Ascending aorta (tissue), 2 donors: ENCODE measurements at places on chromosomes 12 and 14.

DNA sequence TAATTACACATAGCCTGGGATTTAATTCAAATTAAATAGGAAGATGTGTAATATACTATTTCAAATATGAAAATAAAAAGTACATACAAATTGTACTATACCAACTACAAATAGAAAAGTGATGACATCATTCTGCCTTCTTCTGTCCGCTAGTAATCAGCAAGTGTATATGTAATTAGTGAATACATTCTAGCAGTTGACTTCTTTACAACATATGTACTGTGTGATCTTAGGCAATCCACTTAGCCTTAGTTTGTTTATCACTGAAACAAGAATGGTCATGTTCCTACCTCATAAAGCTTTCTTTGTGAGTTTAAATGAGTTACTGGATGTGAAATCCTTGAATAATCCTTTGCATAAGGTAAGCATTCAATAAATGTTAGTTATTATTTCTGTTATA, 7.8 kb upstream of the LUM start:
- no peak for DNase-seq

DNA sequence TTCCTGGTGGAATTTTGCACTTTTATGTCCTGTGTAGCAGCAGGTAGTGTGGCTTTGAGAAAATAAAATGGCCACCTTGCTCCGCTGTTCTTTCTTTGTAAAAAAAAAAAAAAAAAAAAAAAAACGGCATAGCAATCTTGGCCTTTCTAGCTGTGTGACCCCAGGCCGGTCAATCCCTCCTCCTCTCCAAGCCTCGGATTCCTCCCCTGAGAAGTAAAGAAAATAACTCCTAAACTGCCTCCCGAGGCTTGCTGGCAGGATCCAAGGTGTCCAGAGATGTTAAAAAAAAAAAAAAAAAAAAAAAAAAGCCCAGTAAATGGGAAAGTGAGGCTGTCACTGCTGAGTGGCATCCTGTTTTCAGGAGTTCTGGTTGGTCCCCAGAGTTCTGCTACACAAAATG, 23.9 kb upstream of the MAP1LC3B2 start:
- no peak for DNase-seq

DNA sequence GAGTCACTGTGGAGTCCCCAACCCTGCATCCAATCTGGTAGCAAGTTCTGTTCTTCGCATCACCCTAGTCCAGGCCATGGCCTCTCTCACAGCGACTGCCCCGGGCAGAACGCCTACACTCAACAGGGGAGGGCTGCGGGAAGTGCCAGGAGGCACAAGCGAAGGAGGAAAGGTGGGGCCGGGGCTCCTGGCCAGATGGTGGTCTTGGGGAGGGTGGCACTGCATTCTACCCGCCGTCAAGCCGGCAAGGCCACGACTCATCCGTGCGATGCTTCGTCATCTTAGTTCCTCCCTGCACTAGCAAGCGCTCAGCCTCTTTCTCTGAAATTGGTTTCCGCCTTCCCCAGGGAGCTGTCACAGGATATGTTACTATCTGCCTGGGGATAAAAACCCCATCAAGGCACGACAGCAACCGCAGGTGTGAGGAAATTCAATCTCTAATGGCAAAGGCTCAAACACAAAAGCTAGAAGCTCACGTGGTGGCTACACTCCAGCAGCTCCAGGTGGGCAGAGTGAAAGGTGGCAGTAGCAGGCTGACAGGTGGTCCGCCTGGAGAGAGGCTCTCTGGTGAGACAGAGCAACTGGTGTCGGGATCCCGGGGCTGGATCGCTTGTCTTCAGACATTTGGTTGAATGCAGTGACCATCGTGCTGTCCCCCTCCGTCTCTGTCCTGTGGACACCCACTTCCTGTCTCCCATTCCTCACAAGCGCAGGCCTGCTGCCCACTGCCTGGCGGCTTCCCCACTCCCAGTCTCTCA, 34.1 kb downstream of the ACADS start:
- DNase-seq = no peak

GRCh38 chr12:76533331-76533730, 26.2 kb downstream of the OSBPL8 start:
- DNase-seq = no peak

GRCh38 chr14:68413509-68413908, 379.4 kb downstream of the ZFP36L1 start:
- DNase-seq = no peak

- no peak for DNase-seq
These were observed at the start of gene RHOF for GRCh38 chr12:121793440-121793837. TSS of gene RHOF (minus strand) at chr12:121793688. CDS start at chr12:121793633, 55 bp downstream.

GRCh38 chr12:132400011-132400641, 70.7 kb upstream of the GALNT9 start:
- no peak for DNase-seq

DNA sequence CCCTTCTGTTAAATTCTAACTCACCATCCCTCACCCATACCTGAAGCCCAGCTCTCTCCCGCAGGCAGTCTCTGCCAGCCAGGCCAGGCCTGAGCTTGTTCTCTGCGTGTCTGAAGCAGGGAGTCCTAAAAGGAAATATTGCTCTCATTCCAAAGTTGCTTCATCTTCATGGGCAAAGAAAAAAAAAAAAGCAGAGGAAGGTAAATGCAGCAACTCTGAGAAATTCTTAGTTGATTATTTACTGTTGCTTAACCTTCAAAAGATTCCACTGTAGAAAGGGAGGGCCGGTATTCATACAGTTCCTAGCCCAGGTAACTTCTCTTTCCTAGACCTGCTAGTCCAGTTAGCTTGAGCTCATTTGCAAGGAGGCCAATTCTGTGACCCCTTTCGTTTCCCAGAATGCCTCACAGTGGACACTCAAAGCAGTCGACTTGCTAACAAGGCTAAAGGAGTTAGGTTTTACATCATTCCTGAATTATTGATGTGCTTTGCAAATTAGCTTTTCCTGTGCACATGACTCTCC, 193.5 kb upstream of the EEA1 start:
- DNase-seq = no peak

- DNase-seq = no peak
These were observed 36.6 kb downstream of the SFSWAP start for GRCh38 chr12:131747276-131748177.

GRCh38 chr14:83714151-83714550, 1815.8 kb upstream of the FLRT2 start:
- DNase-seq = no peak

GRCh38 chr14:65345266-65345665, 67.3 kb upstream of the FUT8 start:
- DNase-seq = no peak

GRCh38 chr12:76980196-76980595, 85.2 kb downstream of the E2F7 start:
- no peak for DNase-seq

DNA sequence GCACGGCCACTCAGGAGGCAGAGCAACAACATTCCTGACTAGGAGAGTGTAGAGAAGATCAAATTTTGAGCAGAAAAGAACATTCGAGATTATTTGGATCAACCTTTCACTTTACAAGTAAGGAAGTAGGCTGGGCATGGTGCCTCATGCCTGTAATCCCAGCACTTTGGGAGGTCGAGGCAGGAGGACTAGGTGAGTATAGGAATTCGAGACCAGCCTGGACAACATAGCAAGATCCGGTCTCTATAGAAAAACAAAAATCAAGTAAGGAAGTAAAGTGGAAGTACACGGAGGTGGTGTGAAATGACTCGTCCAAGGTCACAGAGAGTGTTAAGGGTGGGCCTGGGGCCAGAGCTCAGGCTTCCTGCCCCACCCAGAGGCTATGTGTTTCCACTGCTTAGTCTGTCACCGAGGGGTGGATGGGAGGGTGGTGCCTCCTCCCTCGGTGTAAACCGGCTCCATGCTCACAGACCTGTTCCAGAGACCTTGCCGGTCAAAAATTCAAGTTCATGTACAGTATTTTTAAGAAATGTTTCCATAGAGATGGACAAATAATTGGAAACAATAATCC, 51.9 kb downstream of the MAP1LC3B2 start:
- DNase-seq = no peak

- DNase-seq = no peak
These were observed 823 bp downstream of the RNF10 start for GRCh38 chr12:120534703-120535655.

DNA sequence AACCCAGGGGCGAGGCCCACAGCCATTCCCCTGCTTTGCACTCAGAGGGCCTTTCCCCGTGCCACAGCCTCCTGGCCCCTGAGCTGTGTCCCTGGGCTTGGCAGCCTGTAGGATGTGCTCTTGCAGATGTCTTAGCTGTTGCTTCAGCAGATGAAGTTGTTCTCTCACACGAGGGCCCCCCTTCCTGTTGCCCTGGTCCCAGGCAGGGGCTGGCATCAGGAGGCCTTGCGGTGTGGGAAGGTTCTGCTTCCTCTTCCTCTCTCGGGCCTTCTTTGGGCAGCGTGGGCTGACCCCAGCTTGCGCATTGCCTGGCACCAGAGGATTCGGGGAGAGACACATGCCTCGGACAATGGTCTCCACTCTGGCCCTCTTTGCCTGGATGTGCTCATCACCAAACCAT, 12.7 kb downstream of the PROX2 start:
- no peak for DNase-seq

- DNase-seq = no peak
These were observed 1.3 kb downstream of the AK7 start for GRCh38 chr14:96393071-96393691.

GRCh38 chr14:39621678-39622077, 189.4 kb upstream of the FBXO33 start:
- no peak for DNase-seq

DNA sequence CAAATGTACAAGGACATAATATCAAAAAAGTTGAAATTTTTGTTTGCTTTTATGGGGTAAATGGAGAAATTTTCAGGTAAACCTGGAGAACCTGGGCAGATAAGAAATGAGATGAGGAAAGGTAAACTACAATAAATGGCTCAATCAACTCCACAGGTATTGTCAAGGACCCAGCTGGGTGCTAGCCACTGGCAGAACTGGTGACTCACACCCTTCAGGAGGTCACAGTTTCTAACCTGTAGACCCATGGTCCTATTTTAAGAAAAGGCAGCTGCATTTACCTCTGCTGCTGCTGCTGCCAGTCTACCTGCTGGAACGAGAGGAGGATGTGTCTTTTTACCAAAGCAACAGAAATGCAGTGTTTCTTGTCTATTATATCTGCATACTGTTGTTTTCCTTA, 226.6 kb downstream of the ALG10B start:
- no peak for DNase-seq

GRCh38 chr12:26158078-26158764, 33.4 kb upstream of the BHLHE41 start:
- no peak for DNase-seq

- no peak for DNase-seq
These were observed 51.9 kb downstream of the TESPA1 start for GRCh38 chr12:54932691-54933090.

- no peak for DNase-seq
These were observed 164.3 kb upstream of the TMPO start for GRCh38 chr12:98351089-98351488.

DNA sequence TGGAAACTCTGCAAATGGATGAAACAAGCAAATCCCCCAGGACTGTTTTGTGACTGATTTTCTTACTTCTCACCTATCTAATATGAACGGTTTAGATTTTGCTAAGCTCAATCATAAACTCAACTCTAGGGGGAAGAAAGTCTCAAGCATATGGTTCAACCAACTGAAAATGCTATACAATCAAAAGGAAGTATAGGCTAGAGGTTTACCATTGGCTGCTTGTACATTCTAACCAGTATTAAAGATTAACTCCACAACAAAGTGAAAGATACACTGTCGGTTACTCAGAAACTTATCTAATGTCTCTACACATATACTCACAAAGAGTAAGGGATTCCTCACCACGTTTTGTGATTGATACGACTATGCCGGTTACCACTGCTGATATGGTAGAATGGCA, 281.8 kb upstream of the SOX5 start:
- no peak for DNase-seq

DNA sequence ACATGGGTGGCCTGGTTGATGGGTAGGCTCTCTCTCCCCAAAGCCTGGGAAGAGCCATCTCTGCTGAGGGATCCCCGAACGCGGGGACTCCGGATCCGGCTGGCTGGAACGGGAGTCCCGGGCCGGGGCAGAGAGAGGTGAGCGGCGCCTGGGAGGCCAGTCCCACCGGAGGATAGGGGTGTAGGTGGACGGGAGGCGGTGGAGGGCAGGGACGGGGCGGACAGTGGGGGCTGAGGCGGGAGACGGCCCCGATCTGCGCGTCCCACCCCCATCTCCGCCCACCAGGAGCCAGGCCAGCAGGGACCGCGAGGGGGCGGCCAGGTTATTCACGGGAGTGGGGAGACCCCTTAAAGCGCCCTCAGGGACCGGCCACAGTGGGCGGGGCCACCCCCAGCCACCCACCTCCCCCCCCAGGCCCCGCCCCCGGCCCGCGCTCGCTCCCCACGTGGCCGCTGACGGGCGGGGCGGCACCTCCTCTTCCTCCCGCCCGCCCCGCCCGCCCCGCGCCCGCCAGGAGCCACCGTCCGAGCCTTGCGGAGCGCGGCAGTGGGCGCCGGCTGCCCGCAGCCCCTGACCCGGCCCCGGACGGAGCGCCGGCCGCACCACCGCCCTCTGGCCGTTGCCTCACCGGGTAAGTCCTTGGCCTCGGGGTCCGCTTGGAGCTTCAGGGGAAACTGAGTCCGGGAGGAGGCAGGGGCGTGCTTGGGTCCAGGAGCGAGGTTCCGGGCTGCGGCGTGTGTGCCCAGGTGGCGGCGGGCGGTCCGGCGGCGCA, at the start of gene INF2:
INF2 (plus strand) TSS at position 510 of the 772 bp plus-strand sequence. CDS start 11,748 bp downstream, outside the sequence.
- DNase-seq = no peak

- no peak for DNase-seq
These were observed 32.9 kb downstream of the DMAC2L start for GRCh38 chr14:50344876-50345563.

DNA sequence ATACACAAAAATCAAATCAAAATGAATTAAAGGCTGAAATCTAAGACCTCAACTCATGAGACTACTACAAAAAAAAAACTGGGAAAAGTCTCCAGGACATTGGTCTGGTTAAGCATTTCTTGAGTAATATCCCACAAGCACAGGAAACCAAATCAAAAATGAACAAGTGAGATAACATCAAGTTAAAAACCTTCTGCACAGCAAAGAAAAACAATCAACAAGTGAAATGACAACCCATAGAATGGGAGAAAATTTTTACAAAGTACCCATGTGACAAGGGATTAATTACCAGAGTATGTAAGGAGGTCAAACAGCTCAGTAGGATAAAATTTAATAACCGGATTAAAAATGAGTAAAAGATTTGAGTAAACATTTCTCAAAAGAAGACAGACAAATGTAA, 338.7 kb downstream of the SLC16A7 start:
- no peak for DNase-seq

GRCh38 chr14:73153272-73153671, 17.0 kb downstream of the PSEN1 start:
- no peak for DNase-seq

DNA sequence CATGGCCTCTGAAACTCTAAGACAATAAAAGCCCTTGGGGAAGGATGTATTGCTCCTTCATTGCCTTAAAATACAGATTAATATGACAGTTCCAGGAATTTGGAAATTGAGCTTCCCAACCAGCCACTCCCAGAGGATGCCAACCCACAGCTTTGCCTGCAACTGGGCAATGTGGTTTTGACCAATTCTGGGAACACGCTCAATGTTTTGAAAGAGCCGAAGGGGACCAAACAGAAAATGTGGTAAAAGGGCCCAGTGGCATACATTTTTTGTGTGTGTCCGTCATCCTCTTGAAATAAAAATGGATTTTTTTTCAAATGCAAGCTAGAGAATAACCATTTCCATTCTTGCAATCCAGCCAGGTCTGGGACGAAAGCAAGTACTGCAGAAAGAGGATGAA, 88.3 kb upstream of the PLEKHG7 start:
- DNase-seq = no peak

- DNase-seq = peak; percentile 65
These were observed 14.5 kb downstream of the OAS2 start for GRCh38 chr12:112992541-112993398.

- no peak for DNase-seq
These were observed 708.0 kb downstream of the MED13L start for GRCh38 chr12:115569345-115570068.

- no peak for DNase-seq
These were observed 8.7 kb upstream of the MEG3 start for GRCh38 chr14:100816950-100817901.
